ENCODE measurements at places on chromosomes 4 and X.

DNA sequence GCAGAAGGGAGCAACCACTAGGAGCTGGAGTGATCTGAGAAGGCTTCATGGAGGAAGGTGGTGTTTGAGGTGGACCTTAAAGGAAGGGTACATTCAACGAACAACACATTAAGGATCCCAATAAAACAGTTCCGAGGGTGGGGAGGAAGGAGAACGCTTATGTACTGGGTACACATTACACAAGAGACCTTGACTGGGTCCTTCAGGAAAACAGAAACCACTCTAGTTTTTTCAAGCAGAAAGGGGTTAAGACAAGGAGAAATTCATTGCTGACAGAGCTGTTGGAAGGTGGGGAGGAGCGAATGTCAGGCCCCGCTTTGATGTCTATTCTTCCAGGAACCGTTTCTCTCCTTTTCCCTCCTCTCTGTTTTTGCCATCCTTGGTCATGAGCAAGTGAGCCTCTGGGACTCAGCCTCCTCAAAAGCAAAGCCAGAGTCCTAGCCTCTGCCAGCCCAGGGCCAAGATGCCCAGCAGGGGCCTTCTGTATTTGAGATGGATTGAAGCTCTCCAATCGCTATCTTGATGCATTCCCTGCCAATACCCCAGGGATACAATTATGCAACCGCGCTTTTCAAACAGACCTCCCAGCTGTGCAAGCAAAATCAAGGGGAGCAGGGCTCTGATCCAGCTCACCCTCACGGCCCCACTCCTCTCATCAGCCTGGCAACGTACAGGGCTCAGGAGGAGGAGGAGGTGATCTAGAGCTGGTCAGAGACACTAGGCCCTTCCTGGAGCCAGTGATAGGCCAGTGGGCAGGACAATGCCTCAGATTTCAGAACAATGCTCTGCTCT is 48.4 kb downstream of the ZBTB49 start:
- DNase-seq, result no peak

DNA sequence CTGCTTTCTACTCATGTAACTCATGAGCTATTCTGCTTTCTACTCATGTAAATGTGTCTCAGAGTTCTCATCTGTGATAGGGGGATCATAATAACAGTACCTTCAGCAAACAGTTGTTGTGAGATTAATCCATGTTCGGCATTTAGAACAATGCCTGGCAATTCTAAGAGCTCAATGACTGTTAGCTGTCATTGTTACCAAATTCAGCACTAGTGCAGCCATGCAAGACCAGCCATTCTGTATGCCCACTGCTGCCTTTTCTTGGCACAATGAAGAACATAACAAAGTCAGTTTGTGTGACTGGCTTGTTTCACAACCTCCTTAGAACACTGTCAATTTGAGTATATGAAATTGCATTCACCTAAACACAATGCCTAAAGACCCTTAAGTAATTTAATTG is 163.2 kb downstream of the ANK2 start:
- no peak for DNase-seq

DNA sequence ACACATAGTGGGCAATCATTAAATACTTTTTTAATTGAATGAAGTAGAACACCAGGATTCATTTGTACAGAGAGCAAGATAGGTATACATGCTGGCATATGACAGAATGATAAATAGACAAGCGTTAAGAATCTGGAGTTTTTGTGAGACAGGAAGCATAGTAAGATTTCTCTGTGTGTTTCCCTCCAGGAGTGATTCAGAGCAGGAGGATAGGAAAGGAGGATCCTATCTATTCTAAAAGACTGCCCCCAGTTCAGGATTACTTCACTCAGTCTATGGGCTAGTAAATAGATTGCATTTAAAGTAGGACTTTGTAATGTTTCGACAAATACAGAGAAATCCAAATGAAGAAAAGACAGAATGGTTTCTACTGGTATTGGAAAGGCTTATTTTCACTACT is 423.7 kb downstream of the PDGFC start:
- DNase-seq, result no peak

DNA sequence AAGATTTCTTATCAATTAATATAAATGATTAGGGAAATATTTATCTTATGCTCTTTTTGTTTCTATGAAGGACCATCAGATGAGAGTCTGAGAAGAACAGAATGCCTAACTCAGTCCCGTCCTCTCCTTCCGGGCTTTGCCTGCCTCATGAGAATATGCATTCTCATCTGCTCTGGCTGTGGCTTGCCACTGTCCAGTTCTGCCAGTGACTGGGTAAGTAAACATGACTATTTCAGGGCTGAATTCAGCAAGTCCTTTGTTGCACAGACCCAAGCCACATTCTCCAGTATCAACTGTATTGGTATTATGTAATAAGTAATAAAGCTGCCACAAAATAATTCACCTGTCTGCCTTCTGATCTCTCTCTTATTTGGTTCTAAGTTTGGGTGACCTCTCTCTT is 110.7 kb downstream of the WDFY3 start:
- DNase-seq, result no peak

DNA sequence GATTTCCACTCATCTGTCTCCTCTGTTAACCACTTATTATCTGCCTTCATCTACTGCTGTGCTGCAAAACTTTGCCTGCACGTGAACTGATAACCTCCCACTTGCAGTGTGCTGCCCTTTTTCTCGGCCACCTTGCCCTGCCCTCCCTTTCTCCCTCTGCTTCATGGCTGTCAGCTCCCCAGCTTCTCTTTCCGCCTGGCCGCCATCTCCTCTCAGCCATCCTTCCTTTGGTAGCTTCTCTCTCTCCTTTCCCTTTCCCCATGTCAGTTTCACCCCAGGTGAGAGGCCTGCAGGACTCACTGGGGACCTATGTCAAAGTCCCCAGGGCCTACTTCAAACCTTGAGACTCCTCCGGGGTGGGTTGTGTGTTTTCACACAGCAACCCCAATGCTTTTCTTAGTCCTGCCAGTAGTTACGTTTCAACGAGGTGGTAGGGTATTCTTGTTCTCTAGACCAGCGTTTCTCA is 6.6 kb downstream of the MSL3 start:
- DNase-seq, result no peak

GRCh38 chrX:154649503-154650220 is 3.7 kb downstream of the CTAG2 start:
- no peak for DNase-seq

DNA sequence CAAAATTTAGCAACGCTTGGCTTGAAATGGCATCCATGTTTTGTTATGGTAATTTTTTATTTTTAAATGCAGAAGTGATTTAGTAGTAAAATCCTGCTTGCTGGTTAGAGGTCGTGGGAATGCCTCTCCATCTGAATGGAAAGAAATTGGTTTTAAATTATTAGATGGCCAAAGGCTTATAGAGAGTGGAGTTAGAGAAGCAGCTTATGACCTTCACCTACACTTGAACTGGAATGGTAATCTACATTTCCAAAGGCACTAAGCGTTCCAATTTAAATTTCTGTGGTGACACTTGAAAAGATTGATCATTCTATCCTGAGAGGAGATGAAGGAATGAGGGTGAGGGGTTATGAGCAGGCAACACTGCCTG is 280.7 kb downstream of the RAPGEF2 start:
- no peak for DNase-seq

- DNase-seq, result no peak
Observed at GRCh38 chrX:124280294-124280902, 52.1 kb upstream of the TEX13D start.

DNA sequence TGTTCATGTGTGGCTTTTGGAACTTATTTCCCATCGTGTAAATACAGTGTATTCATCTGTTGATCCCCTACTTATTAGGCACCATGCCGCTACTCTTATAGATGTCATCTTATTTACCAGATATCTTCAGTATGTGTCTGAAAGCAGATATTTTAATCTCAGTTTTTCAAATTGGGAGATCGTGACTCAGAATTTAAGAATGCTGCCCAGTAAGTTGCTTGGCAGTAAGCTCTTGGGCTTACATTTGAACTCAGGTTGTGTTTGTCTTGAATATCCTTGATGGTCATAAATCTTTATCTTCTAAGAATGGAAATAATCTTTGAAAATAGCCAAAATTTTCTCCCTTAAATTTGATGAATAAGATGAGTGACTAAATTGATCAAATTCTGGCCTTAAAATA is 45.9 kb upstream of the RPA4 start:
- no peak for DNase-seq

- DNase-seq, result no peak
Observed at GRCh38 chr4:148017801-148018200, 285.9 kb downstream of the ARHGAP10 start.

DNA sequence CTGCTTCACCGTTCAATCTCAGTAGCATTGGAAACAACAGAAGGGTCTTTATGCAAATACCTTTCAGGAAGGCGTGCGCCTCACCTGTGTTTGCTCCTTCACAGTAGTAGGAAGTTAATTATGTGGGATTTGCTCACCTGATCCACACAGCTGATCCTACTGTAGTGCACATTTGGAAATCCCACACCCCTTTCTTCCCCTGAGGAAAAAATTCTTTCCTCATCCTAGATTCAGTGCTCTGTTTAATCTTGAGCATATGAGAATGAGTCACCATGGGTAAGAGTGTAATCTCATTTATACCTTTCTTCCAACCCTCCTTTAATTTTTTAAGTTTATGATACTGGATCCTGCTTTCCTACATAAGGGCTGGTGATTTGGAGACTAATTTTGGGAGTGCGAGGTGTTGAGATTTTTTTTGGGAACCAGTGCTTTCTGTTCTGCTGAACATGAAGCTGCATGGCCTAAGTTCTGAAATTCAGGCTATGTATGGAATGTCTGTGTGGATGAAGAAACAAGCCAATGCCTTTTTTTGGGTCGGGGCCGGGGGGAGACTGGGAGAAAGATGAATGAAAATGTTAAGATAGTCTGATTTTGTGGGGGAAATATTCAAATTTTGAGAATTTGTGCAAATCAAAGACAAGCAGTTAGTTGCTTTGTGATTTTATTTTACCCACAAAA is 19.0 kb downstream of the GAB1 start:
- DNase-seq, result no peak

DNA sequence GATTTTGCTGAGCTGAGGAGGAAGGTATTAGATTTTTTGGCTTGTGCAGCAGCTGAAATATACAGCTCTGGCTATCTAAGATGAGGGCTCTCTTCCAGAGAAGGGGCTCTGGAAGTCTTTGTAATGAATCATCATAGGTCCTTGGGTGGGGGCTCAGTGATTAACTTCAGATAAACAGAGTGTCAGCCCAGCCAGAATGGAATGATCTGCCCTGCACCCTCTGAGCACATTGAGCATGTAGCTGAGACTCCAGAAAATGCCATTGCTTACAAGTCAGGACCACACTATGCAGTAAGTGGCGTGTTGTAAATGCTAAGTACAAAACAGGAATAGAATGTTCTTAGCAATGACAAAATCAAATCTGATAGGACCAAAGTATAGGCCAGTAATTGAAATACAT is 836.0 kb downstream of the PDHA2 start:
- DNase-seq, result no peak

GRCh38 chrX:27619975-27620374 is 29.8 kb downstream of the DCAF8L2 start:
- no peak for DNase-seq

GRCh38 chr4:159290321-159291030 is 187.6 kb downstream of the RAPGEF2 start:
- no peak for DNase-seq

GRCh38 chr4:12724510-12724909 is 759.6 kb downstream of the RAB28 start:
- no peak for DNase-seq

GRCh38 chr4:180134091-180134866 is 2108.9 kb upstream of the TENM3 start:
- no peak for DNase-seq

- no peak for DNase-seq
Observed at GRCh38 chr4:150217192-150217591, 138.9 kb downstream of the DCLK2 start.

DNA sequence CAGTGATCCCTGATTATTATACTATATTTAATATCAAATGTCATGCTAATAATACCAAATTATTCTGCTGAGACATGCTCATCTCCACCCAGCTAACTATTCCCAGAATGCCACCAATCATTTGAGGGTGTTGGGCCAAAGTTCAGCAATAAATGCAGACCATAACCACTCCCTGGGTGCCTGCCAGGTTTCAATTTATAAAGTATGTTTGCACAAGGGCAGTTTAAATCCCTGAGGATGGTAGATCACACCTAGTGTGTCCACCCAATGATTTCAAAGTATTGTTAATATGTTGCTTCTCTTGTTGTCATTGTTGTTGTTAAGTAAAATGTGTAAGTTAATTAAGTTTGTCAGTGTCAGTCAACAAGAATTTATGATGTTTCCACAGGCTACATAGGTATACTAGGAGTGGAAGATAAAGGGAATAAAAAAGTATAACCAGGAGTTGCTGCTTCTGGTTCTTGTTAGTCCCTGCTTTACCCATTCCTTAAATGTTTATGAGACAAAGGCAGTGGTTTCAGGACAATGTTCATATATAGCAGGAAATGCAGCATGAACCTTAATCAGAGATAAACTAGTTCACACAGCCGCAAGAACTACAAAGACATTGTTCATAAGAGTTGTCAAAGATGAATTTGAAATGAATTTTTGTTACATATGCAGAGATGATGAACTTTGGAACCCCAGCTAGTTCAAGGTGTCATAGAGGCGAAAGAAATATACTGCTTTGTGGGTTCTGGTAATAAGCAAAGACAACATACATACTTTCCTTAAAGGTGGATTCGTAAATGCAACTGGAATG is 25.5 kb downstream of the HPGD start:
- no peak for DNase-seq

DNA sequence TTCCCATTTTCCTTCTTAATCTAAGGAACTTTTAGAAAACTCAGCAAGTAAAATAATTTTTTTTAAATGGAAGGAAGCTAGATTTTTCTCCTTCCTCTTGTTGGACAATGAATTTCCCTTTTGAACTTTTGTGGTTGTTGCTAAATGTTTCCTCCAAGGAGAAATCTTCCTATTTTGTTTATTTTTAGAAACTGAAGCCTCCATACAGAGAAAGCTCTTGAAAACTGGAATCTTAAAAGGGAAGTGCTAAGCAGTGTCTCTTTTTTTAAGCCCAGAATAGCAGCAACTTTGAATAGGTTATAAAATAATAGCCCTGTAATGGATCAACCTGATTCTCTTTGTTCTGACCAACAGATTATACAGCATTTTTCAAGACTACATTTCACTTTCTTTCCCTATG is 15.1 kb upstream of the DCLK2 start:
- no peak for DNase-seq

- no peak for DNase-seq
Observed at GRCh38 chr4:165663411-165663810, 209.6 kb upstream of the TLL1 start.

DNA sequence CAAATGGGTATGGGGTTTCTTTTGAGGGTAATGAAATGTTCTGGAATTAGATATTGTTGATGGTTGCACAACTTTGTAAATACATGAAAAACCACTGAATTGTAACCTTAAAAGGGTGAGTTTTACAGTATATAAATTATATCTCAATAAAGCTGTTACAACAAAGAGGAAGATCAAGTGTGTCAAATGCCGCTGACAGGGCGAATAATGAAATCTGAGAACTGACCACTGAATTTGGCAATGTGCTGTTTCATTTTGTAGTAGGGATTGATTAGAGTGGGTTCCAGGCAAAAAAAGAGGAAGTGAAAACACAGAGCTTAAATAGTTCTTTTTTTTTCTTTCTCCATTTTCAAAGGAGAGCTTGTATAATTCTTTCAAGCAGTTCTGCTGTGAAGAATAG is 161.1 kb upstream of the NAP1L5 start:
- DNase-seq, result no peak

- no peak for DNase-seq
Observed at GRCh38 chr4:145047151-145047550, 50.8 kb downstream of the ANAPC10 start.

All from activated CD4-positive, alpha-beta T cell treated with anti-CD3 and anti-CD28 coated beads, Interleukin-2, amount 50 U/mL, for 24 hours (primary cell).